A549 (cell line): ENCODE measurements at places on chromosomes 1 and 21. TPM values are rescaled to one million over a fixed set of nuclear protein-coding genes. Genes with fewer than 3 reads are reported as not detected.

BRINP3 gene
- polyA plus RNA-seq: not detected in 3 replicates

KCNA3 gene
- not detected in 3 replicates for polyA plus RNA-seq

- no peak for DNase-seq
Measured at GRCh38 chr1:59230622-59231021, 66.3 kb upstream of the FGGY start.

DNA sequence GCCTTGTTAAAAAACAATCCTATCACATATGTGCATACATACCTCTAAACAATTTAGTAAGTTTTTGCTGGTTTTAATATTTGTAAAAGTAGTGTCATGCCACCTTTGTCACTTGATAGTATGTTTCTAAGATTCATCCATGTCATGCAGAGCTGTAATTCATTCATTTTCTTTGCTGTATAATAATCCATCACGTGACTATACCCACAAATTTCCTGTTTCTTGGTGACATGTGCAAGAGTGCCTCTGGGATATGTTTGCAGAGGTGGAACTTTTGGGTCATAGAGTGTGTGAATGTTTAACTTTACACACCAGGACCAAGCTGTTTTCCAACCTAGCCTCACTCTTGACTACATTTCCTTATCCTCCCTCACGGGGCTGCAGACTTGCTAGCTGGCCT is 62.9 kb downstream of the ZSCAN20 start:
- no peak for DNase-seq

- no peak for DNase-seq
Measured at GRCh38 chr1:174157157-174157806, 2.0 kb upstream of the RABGAP1L start.

GRCh38 chr21:37751268-37751975 is 164.8 kb downstream of the KCNJ6 start:
- no peak for DNase-seq
